Thymus (tissue), 14 donors: ENCODE measurements at places on chromosomes 6 and 20. TPM values are rescaled to one million over a fixed set of nuclear protein-coding genes. Genes with fewer than 3 reads are reported as not detected.

KIFC1 gene
- 34.3 TPM for total RNA-seq

L3MBTL1 gene
- total RNA-seq, result 3.7 TPM

CLDN20 gene
- not detected for total RNA-seq

AIF1 gene
- 558 TPM for total RNA-seq

HSPA1L gene
- total RNA-seq, result 1.2 TPM

SLC17A9 gene
- 1.2 TPM for total RNA-seq

OR2H1 gene
- not detected for total RNA-seq
